OCI-M1 (cell line): ENCODE measurements at places on chromosomes 7 and 10.

GRCh38 chr7:104982308-104983075 is 31.5 kb upstream of the KMT2E start:
- peak; percentile 36 for DNase-seq

GRCh38 chr10:124536496-124537050 is 75.0 kb downstream of the LHPP start:
- no peak for DNase-seq

DNA sequence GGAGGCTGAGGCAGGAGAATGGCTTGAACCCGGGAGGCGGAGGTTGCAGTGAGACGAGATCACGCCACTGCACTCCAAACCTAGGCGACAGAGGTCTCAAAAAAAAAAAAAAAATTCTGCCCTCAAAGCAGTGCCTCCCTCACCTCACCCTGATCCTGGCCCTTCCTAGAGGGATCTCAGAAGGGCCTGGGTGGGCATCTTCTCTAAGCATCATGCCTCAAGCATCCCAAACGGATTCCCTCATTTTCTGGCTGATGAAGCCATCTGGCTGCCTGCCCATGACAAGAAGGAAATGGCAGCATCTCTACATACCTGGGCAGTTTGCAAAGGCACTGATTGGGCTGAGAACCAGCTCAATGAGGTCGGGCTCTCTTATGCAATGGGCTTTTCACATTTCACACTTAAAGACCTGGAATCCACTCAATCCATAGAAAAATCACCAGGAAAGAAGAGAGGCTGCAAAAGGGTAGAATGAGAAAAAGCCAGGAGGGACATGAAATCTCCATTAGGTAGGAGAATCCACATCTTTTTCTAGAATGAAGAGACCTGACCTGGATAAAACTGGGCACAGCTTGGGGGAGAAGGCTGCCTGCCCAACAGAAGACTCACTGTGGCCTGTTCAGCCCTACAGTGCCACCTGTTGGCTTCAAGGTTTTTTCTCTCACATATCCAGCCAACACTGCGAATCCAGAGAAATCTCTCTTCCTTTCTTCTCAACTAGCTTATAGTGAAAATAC is 48.1 kb downstream of the PDLIM1 start:
- DNase-seq = peak; percentile 76

- DNase-seq = no peak
These were observed 74.8 kb upstream of the SP8 start for GRCh38 chr7:20861468-20861867.

GRCh38 chr7:85554236-85555178 is 367.7 kb upstream of the SEMA3D start:
- DNase-seq = peak; percentile 85

DNA sequence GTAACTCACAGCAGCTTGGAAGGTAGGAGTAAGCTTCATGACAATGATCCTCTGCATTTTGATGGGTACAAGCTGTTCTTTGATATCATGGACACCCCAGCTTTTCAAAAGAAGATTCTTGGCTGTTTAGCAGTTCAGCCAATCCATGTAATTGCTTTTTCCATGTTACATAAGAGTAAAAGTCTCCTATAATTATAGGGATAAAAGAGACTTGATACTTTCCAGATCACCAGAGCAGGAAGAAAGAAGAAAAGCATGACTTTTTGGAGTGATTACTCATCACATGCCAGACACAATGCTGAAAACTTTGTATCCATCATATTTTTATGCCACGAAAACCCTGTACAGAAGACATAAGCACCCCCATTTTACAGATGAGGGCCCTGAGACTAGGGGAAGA is 1049.7 kb downstream of the NRG3 start:
- DNase-seq = no peak

DNA sequence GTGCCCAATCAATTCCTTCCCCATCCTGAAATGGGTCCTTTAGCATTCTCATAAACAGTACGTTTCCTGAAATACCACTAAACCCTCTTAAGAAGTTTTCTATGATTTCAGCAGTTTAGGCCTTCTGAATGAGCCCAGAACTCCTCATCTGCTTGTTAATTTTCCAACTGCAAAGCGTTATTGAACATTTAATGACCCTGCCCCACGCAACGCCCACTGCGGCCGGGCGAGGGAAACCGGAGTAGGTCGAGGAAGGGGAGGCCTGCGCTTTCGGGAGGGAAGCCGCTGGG is 608 bp upstream of the UBN2 start:
- no peak for DNase-seq

DNA sequence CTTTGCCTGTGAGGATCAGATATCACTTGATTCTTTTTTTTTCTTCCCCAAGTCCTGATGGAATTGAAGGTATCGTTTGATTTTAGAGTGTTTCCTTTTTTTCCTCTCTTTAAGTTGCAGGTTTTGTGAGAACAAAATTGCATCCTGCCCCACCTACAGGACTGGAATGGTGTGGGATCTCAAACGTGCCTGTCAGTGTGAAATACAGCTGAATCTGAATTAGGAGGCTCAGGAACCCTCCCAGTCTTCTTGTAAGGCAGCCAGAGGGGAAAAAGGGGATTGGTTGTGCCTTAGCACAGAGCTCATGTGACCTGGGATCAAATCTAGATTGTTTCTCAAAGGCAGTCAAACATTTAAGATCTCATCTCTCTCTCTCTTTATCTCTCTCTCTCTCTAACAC is 32.7 kb upstream of the KLHL7 start:
- DNase-seq = no peak

GRCh38 chr7:48088559-48089045 is 463 bp upstream of the UPP1 start:
- DNase-seq = peak; percentile 82

DNA sequence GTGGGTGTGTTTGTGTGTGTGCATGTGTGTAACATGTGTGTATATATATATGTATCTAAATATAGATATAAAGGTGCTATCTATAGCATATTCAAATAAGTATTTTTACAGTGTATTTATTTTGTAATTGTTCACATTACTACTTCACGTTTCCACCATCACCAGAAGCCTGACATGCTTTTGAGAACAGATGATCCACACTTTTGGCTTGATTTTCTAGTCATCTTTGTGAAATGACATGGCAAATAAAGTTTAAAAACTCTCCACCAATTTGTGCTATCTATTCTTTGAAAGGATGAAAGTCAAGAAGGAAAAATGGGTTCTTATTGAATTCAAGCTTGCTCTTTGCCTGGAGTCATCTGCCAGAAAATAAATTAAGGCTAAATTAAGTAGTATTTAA is 294.0 kb upstream of the AKR1E2 start:
- no peak for DNase-seq

- no peak for DNase-seq
These were observed 62.5 kb downstream of the ZNF37A start for GRCh38 chr10:38156416-38157269.

DNA sequence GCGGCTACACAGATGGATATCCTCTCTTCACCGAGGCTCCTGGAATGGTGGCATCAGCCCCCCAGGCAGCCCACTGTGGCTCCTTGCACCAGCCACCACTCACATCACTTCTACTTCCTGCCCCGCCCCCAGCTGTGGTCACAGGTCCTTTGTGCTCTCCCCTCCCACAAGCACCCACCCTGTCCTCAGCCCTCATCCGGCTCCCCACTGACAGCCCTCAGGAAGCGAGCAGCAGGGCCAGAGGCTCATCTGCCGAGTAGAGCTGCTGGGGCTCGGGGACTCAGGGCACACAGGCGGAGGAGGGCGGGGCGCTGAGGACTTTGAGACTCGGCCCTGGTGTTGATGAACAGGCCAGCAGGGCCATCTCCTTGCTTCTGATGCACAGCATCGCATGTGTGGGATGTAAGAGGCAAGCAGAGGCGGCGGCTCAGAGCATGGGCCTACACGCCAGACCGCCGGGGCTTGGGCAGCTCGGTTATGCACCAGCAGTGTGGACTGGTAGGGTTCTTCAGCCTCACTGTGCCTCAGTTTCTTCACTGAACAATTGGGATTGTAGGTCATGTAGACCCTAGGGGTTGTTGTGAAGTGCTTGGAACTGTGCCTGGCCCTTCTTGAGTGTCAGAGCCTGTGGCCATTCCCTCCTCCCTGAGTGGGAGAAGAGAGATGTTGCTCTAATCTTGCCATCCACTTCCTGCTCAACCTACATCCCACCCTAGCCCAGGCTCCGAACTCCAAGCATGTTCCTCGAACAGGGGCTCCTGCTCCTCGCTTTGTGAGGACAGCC is at the start of gene PRF1:
TSS of gene PRF1 (minus strand) at position 77 of the 784 bp plus-strand sequence. CDS start 1,839 bp downstream, outside the sequence.
- DNase-seq = no peak

DNA sequence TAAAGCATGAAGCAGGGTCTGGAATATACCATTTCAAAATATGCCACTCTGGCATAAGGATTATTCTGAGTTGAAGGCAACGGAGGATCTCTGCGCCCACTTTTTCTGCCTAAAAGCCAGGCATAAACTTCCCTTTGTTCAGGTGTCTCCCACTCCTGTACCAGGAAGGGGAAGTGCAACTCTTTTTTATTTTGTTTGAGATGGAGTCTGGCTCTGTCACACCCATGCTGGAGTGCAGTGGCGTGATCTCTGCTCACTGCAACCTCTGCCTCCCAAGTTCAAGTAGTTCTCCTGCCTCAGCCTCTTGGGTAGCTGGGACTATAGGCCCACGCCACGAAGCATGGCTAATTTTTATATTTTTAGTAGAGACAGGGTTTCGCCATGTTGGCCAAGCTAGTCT is 18.2 kb downstream of the SVIL start:
- no peak for DNase-seq

- no peak for DNase-seq
These were observed at the start of gene MRC1 for GRCh38 chr10:17808971-17809841. Gene MRC1 (plus strand): TSS chr10:17809348. CDS start chr10:17809466, 118 bp downstream.

GRCh38 chr7:17408245-17408903 is 109.9 kb downstream of the AHR start:
- peak; percentile 11 for DNase-seq

DNA sequence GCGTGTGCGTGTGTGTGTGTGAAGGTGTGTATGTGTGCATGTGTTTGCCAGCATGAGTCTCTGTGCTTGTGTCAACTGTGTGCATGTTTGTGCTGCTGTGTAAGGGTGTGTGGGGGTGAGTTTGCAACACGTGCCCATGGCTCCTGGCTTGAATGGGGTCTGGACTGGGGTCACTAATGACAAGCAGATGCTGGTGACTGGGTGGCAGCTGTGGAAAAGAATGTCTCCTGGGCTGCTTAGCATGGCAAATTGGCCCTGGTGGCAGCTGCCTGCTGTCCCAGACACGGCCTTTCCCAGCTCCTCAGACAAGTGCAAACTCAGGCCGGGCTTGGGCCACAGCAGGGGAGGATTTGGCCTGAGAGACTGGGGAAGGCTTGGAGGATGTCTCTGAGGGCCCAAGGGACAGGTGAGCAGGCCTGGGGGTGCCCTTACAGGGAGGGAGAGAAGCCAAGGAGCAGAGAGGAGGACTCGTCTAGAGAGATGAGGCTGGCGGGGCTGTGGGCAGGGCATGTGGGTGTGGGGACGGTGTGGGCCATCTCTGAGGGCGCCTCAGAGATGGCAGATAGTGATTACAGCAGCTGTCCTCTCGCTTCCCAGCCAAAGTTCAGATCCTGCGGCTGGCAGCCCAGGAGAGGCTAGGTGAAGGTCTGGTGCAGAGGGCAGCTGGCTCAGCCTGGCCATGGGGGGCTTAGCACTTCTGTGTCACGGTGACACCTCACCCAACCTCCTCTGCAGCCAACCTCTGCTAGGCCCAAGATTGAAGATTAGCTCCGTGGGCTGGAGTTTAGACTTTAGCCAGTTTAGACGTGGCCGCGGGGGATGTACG is 1.5 kb downstream of the AQP1 start:
- no peak for DNase-seq

GRCh38 chr10:84375011-84375410 is 46.6 kb downstream of the CCSER2 start:
- peak; percentile 83 for DNase-seq

GRCh38 chr10:13587391-13587790 is 626 bp downstream of the PRPF18 start:
- DNase-seq = peak; percentile 50

GRCh38 chr10:116688241-116688711 is 54.1 kb downstream of the HSPA12A start:
- peak; percentile 75 for DNase-seq

DNA sequence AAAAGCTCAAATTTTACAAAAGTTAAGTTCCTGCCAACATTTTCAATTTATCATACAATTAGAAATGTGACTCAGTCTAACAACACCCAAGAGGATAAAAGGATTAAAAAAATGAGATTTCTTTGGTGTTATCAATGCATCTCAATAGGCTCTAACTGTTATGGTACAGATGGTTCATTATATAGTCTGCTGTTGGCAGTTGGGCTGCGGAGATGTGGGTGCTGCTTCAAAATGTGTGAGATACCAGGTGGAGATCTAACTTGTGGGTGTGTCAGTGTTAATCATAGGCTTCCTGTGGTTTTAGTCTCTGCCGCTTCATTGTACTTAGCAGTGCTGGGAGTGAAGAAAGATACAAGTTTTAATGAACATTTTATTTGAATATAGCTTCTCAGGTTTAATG is 231.2 kb downstream of the EXOC4 start:
- DNase-seq = no peak

GRCh38 chr10:14574885-14575284 is 199.8 kb downstream of the FAM107B start:
- no peak for DNase-seq

- DNase-seq = no peak
These were observed 177.7 kb downstream of the ACTR3B start for GRCh38 chr7:152937282-152937681.

DNA sequence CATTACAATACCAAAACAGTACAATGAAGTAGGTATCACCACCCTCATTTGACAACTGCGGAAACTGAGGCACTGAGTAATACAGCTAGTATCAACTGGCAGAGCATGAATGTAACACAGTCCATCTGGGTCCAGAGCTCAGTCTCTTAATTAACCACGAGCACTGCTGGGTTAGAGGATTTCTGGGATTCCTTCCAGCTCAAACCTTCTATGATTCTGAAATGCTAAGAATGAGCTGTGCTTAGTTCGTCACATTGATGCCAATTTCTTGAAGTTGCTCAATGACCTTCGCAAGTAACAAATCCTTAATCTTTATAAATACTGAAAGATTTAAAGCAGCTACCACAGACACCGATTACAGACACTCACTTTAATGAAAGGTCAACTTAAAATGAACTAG is 62.5 kb downstream of the SGMS1 start:
- DNase-seq = no peak

- DNase-seq = no peak
These were observed 134.4 kb downstream of the ABCA13 start for GRCh38 chr7:48305661-48306060.

GRCh38 chr7:134766779-134767519 is 12.5 kb upstream of the CALD1 start:
- DNase-seq = no peak

- DNase-seq = no peak
These were observed 436.8 kb upstream of the C7orf33 start for GRCh38 chr7:148153616-148154284.

DNA sequence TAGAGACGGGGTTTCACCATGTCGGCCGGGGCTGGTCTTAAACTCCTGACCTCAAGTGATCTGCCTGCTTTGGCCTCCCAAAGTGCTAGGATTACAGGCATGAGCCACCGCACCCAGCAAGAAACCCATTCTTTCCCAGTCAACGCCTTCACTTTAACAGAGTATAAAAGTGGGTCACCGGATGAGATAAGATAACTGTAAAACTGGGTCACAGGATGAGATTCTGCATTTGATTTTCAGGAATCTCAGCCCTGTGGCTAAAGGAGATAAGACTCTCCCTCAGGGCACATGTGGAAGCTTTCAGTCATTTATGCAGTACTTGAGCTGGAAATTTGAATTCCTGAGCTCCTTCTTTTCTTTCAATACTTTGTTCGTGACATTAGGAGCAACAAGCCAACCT is 70.8 kb downstream of the LRRC17 start:
- peak; percentile 60 for DNase-seq

- DNase-seq = peak; percentile 63
These were observed 128.4 kb downstream of the ABCA13 start for GRCh38 chr7:48299580-48300169.

GRCh38 chr7:113085781-113086390 is 741 bp downstream of the GPR85 start:
- DNase-seq = peak; percentile 83
